Activated CD4-positive, alpha-beta T cell treated with anti-CD3 and anti-CD28 coated beads, Interleukin-2, amount 10 ng/mL, durations not matched to agents 7 days and 5 days (primary cell): ENCODE measurements at places on chromosomes 3 and 15. TPM values are rescaled to one million over a fixed set of nuclear protein-coding genes. Genes with fewer than 3 reads are reported as not detected.
A peak's percentile ranks its signal among the peaks of the same experiment; 100 is the strongest.

EPHB1 gene
- 1.2 TPM for total RNA-seq

PP2D1 gene
- not detected for total RNA-seq

FBXO40 gene
- not detected for total RNA-seq

DNA sequence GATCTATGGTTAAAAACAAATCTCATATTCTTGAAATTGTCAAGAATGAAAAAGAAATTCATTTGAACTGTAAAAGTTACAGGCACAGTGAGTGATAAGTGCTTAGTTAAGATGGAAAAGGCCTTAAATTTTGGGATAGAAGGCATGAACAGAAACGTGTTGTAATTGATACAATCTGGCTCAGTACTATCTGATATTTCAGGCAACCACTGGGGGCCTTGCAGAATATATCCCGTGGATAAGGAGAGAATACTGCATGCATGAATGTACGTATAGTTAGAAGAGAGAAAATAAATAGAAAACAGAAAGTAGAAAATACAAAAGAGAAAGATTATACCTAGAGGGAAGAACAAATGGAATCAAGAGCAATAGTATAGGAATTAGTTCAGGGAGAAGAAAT is 741.4 kb upstream of the CCDC54 start:
- no peak overlapping the region for H3K4me3 ChIP-seq
- H3K4me1 ChIP-seq: no peaks in the 10 kb centered on the region
- H3K27me3 ChIP-seq: peaks cover 5% of the 10 kb centered on the region
- no peak overlapping the region for H3K27ac ChIP-seq
- no peak for DNase-seq

DNA sequence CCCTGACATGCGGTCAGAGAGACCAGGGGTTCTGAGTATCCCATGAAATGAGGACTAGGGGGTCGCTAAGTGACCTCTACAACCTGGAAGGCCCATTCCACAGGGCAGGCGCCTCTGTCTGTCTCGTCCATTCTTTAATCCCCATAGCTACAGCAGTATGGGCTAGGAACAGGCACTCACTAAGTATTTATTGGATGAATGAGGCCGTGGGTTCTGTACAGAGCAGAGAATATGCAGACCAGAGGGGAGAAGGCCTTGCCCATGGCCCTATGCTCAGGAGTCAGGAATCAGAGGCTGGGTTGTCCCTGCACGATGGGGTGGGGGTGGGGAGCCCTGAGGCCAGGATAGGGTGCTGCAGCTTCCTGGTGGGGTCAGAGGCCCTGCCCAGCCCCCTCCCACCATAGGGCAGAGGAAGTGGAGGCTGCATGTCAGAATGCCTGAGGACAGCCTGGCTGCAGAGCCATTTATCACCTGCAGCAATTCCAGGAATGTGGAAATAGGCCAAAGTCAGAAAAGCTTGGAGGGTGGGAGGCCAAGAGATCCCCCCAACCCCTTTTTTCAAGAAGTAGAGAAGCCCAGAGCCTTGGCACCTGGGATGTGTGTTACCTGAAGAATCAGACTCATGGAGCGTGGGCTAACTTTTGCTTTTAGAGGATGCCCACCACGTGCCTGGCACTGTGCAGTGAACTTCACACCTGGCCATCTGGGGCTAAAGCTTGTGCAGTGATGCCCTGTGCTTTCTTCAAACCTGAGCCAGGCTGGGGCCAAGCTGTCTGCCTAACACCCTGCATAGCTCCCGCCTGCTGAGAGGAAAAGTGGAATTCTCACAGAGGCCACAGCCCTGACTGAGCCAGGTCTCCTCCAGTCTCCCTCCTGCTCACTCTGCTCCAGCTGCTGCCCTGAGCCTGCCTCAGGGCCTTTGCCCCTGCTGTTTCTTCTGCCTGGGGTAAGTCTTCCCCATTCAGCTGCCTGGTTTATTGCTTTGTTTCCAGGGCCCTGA is 109.4 kb downstream of the WNT7A start:
- no peaks in the 10 kb centered on the region for H3K36me3 ChIP-seq
- peaks cover 16% of the 10 kb centered on the region for H3K4me1 ChIP-seq
- peak overlapping the region; percentile 70 for H3K27ac ChIP-seq
- H3K27me3 ChIP-seq: no peaks in the 10 kb centered on the region
- no peak for DNase-seq
- H3K4me3 ChIP-seq: no peak overlapping the region

- H3K27ac ChIP-seq: no peak overlapping the region
- H3K27me3 ChIP-seq: no peaks in the 10 kb centered on the region
- DNase-seq: no peak
- no peaks in the 10 kb centered on the region for H3K36me3 ChIP-seq
- no peak overlapping the region for H3K4me3 ChIP-seq
These were observed 33.3 kb downstream of the NPTN start for GRCh38 chr15:73599934-73600333.

DNA sequence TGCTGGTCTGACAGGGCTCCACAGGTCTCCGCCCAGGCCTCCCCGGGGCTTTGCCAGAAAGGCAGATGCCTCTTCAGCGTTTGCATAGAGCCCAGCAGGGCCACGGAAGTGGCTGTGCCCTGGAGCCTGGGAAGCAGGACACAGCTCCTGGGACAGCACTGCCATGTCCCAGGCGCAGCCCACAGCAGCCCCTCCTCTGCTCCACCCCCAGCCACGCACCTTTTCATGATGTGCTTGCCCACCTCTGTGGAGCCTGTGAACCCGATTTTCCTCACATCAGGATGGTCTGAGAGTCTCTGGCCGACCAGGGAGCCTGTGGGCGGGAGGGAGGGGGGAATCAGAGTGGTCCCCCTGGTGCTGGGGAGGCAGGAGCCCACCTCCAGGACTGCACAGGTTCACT is 33.9 kb upstream of the SLC41A3 start:
- no peaks in the 10 kb centered on the region for H3K27me3 ChIP-seq
- DNase-seq: no peak
- no peak overlapping the region for H3K4me3 ChIP-seq
- H3K36me3 ChIP-seq: no peaks in the 10 kb centered on the region

GRCh38 chr3:25438791-25439555 is 10.9 kb downstream of the RARB start:
- H3K27me3 ChIP-seq: no peaks in the 10 kb centered on the region
- H3K36me3 ChIP-seq: no peaks in the 10 kb centered on the region
- H3K4me1 ChIP-seq: no peaks in the 10 kb centered on the region
- DNase-seq: no peak
- H3K4me3 ChIP-seq: no peak overlapping the region
